Right renal pelvis (tissue), 4 donors: ENCODE measurements at places on chromosomes 6 and 20. TPM values are rescaled to one million over a fixed set of nuclear protein-coding genes. Genes with fewer than 3 reads are reported as not detected.

Gene FAXC
- polyA plus RNA-seq, result 5.8 TPM

Gene LGSN
- polyA plus RNA-seq, result 0.82 TPM

Gene RIN2
- 38.0 TPM for polyA plus RNA-seq

Gene ADGRB3
- polyA plus RNA-seq, result 4.2 TPM

Gene TMEM74B
- 3.0 TPM for polyA plus RNA-seq

Gene RRAGD
- polyA plus RNA-seq, result 35.4 TPM

Gene C6orf136
- polyA plus RNA-seq, result 18.0 TPM

Gene LINC00237
- not detected for polyA plus RNA-seq

Gene ELOVL5
- polyA plus RNA-seq, result 85.3 TPM

Gene OOEP
- 0.31 TPM for polyA plus RNA-seq

Gene GSTA2
- polyA plus RNA-seq, result 0.28 TPM

Gene CAGE1
- polyA plus RNA-seq, result 0.20 TPM

Gene FRS3
- polyA plus RNA-seq, result 8.0 TPM

Gene MYB
- 4.5 TPM for polyA plus RNA-seq
